ENCODE measurements at places on chromosomes 13 and 19. TPM values are rescaled to one million over a fixed set of nuclear protein-coding genes. Genes with fewer than 3 reads are reported as not detected.

The ZNF443 gene
- 5.2 TPM for total RNA-seq

The CCDC70 gene
- total RNA-seq = not detected

The CBARP gene
- total RNA-seq = not detected

The JAK3 gene
- total RNA-seq = 1.7 TPM

The LRRC4B gene
- total RNA-seq = 5.0 TPM

The ZNF575 gene
- total RNA-seq = 0.66 TPM

The ZSWIM4 gene
- total RNA-seq = 3.9 TPM

The CDC42EP5 gene
- 10.8 TPM for total RNA-seq

The SLC7A9 gene
- not detected for total RNA-seq

The LPAR2 gene
- total RNA-seq = 3.5 TPM

The KLK2 gene
- not detected for total RNA-seq

The ADGRE1 gene
- not detected for total RNA-seq

The IGFL1 gene
- total RNA-seq = 1.2 TPM

The DLEU7 gene
- total RNA-seq = not detected

The ZNF440 gene
- total RNA-seq = 4.8 TPM

The CLIP3 gene
- total RNA-seq = 33.5 TPM

The CBY2 gene
- not detected for total RNA-seq

The CNN1 gene
- 2,283 TPM for total RNA-seq

The LHFPL6 gene
- 67.8 TPM for total RNA-seq

The CCDC8 gene
- 8.6 TPM for total RNA-seq

The KIR3DL1 gene
- total RNA-seq = not detected

The LRCH1 gene
- total RNA-seq = 59.8 TPM

The ZNF442 gene
- total RNA-seq = 4.5 TPM

The WIZ gene
- total RNA-seq = 54.8 TPM

The EDNRB gene
- 45.4 TPM for total RNA-seq

The C19orf47 gene
- 16.8 TPM for total RNA-seq

The PSG5 gene
- total RNA-seq = not detected

The RASIP1 gene
- total RNA-seq = 9.8 TPM

All from gastroesophageal sphincter (tissue), 4 donors.